ENCODE measurements at places on chromosomes 13 and 19. TPM values are rescaled to one million over a fixed set of nuclear protein-coding genes. Genes with fewer than 3 reads are reported as not detected.
A peak's percentile ranks its signal among the peaks of the same experiment; 100 is the strongest.

- peak; percentile 87 for DNase-seq
Measured at GRCh38 chr19:1025960-1026782, at the start of gene CNN2. Gene CNN2, plus strand, starts transcription at chr19:1026608. Its CDS starts 54 bp downstream, at chr19:1026662.

DNA sequence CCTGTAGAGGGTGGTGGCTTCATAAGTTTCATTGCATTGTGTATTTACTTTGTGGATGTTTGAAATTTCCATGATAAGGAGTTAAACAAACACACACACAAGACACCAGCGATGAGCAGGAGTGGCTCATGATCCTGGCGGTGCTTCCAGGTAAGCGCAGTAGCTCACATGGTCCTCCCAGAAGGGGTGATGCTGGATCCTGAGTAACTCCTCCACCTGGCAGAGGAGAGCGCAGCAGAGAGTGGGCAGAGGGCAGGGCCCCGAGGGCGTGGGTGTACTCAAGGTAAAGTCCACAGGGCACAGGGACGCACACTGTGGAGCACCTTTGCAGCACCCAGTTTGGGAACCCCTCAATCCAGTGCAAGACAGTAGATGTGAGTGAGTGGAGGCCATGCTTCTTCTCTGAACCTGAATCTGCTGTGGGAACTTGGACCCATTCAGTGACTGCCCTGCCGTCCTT lies 54.0 kb downstream of the RFX2 start:
- peak; percentile 64 for DNase-seq

DNA sequence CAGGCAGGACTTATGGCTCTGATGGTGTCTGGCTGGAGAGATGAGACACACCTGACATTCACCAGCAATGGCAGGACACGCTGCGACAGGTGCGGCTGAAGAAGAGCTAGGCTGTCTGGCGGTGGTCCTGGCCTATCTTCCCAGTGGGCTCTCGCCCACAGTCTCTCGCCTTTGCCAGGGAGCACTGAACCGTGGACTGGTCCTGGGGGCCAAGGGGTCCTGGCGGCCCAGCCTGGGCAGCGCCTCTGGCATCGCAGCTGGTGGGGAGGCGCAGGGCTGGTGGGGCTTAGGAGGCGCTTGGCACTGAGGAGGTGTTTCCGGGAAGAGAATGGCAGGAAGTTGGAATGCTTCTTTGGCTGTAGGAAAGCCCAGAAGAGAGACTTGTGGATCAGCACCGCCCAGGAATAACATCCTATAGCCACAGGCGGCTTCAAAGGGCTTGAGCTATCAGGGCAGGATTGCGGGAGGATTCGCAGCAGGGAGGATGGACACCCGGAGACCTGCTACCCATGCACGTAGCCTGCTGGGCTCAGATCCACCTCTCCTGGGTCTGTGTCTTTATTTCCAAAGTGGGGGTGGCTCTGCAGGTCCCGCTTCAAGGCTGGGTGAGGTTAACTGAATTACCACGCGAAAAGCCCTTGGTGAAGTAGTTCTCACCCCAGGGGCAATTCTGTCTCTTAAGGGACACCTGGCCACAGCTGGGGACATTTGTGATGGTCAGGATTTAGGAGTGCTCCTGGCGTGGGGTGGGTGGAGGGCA lies 14.6 kb downstream of the KDM4B start:
- DNase-seq, result no peak

DNA sequence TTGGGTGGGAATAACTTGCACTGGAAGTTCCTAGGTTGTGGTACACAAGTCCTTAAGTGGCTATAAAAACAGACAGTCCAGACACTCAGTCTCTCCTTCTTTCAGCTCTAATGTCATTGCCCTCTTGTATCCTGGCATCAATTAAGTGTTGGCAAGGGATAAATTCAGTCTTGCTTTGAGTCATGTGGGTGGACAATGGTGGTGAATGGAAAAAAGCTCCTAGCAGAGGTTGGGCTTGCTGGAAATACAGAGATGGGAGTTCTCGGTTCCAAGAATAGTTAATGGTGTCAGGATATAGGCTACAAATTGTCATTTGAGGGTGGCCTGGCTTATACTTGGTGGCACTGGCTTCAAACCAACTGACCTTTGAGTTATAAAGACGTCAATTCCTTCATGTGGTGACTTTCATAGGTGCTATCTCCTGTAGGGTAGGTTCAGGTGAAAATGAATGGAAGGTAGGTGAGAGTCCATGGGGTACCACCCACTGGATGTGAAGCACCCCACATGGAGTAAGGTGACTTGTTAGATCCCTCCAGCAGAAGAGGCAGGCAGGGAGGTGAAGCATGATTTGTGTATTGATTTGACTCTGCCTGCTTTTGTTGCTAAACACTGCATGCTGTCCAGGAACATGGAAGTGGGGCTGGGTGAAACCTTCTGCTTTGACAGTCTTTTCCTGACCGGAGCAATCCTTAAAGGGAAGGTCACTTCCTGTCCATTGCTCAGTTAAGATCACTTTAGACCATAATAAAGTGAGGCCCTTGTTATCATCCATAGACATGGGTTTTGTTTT lies 102.0 kb downstream of the LACC1 start:
- DNase-seq, result no peak

- no peak for DNase-seq
Measured at GRCh38 chr19:28840891-28841290, 372.1 kb downstream of the UQCRFS1 start.

- DNase-seq, result no peak
Measured at GRCh38 chr19:49904136-49904535, 7.4 kb upstream of the IL4I1 start.

GRCh38 chr13:24910502-24911132 lies 146.6 kb downstream of the RNF17 start:
- peak; percentile 41 for DNase-seq

Gene MCEMP1
- total RNA-seq, result not detected

Gene SLC46A3
- 45.8 TPM for total RNA-seq

All from colonic mucosa (tissue), 4 donors.